ENCODE measurements at places on chromosomes 1 and 21.
A peak's percentile ranks its signal among the peaks of the same experiment; 100 is the strongest.

GRCh38 chr1:8238141-8239038 is 79.5 kb upstream of the SLC45A1 start:
- no peak for DNase-seq

GRCh38 chr21:27480841-27481261 is 514.0 kb upstream of the ADAMTS5 start:
- DNase-seq = peak; percentile 43

DNA sequence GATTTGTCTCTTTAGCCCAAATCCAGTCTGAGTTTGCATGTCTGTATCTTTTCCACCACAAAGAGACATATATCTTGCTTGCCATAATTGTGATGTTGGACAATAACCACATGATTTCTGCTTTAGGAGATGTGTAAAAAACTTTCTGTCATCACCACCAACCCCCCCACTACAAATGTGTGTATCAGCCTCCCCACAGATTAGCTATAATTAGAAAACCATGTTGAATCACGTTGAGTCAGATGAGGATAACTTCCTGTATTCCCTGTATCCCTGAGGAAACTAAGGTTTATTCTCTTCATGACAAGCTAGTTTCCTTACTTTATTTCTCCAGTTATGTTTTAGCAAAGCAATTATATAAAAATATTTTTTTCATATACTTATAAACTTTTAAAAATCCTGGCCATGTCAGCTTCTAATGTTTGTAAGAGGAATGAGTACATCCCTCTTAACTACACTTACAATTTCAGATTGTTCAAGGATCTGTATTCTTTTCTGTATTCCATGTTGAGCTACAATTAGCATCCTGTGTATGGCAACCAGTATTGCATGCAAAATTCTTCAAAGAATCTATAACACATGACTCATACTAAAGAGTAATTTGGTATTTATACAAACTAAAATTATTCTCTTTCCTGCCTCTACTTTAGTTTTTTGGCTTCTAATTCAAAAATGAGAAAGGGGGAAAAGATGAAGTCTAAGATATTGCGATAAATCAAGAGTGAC is 143.0 kb downstream of the FMN2 start:
- DNase-seq = no peak

- no peak for DNase-seq
These were observed 21.8 kb downstream of the ACTA1 start for GRCh38 chr1:229412056-229412455.

DNA sequence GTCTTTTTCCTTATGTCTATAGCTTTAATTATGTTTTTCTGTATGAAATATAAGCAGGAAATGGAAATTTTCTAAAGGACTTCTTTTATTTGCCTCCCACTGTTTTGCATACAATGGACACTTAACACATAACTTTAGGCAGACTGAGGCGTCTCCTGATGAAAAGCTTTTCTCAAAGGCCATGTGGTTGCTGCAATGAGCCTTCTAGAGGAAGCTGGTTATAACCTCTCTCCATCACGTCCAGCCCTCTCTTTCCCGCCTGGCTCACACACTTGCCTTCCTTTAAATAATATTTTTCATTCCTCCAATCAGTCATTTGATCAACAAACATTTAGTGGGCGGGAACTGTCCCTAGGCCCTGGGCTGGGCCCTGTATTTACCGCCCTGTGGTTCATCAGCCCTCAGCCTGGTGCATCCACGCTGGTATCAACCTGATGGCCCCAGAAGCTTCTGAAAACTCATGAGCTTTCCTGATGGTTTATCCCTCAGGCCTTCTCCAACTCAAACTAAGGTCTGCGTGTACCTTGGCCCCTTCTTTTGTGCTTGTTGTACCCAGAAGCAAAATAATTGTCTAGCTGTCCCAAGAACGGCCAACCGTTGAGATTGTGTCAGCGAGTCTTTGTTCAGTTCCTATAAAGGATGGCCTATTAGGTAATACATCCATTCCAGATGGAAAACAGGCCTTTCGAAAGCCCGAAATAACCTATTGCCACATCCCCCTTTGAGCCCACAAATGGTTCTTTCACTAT is 75.3 kb upstream of the LYST start:
- DNase-seq = no peak

DNA sequence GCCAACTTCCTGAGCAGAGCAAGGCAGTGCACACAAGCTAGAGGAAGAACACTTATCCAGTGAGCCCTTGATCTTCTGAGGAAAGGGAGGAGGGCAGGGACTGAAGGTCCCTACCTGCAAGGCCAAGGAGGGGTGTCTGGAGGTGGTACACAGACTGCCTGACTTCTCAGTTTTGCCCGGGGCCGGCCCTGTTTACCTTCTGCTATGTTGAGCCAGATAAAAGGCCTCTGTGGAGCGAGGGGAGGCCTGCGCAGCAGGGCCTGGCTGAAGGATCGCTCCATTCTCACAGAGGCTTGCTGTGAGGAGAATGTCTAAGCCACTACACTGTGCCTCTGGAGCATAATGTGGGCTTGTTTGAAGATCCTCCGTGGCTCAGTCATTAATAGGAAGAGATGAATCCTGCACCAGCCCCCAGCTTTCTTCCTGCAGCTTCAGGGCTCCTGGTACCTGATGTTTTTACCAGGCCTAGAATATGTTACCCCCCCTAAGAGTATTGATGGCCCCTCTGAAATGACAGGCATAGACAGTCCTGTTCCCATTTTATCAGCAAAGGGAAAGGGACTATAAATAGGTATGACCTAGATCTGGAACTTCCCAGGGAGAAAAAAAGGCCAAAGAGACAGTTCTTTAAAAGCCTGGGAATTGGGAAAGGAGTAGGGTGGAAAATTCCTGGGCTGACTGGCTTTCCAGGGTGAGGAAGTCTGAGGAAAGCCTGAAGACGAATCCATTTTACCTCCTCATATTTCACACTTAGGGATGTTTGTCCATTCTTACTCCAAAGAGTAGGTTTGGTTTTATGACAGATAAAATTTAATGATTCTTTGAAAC is 4.7 kb downstream of the POGK start:
- DNase-seq = no peak

DNA sequence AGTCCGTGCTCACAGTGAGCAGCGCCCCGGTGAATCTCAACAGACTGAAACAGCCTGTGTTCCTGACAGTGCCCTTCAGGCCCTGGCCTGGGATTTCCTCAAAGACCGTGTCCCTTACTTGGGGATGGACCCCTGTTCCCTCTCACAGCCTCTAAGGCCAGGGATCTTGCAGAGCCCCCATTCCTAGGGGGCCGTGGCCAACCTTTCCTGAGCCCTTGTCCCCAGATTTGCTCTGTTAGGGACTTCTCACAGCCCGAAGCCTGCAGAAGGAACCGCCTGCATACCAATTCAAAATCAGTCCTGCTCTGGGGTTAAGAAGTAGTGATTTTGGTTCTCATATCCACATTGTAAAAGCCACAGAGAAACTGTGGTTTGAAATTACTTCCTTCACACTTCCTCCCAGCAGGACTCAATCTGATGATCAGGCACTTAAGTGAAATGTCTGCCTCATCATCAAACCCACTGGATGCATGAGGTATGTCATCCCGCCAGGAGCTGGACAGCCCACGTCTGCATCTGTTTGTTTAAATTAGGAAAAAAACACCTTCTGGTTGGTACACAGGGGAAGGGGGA is 14.9 kb downstream of the ABCA4 start:
- DNase-seq = no peak

DNA sequence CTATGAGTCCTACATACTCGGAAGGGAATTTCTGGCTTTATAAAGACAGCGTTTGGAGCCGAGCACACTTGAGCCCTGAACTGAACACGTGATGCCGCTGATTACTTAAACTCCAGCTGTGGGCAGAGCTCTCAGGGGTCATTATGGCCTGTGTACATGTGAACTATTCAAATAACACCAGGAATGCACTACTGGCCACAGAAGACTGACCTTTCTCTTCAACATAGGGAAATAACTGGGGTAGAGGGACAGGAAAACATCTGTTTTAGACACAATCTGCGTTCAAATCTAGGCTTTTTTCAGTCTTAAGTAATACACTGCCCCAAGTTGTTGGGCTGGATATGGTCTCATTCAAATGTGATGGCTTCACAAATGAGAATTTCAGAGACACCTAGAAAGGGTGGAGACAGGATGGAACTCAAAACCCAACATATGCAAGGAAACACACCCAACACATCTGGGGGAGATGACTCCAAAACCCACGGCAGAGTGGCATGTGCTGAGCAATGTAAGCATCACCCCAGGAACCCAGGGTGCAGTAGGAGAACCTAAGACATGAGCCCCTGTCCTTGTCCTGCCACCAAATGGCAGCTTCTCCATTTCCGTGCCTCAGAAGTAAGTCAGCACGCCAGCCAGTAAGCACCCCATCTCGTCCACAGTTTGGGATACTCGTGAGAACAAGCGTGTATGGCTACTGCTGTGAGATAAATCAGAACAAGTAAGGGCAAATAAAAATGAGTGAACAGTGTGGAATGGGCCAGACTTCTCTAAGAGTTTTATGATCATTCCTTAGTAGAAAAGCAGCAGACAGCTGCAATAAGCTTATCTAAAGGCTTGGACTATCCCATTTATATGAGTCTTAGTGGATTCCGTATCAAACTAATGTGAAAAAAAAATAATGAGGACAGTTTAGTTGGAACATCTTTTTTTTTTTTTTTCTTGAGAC is 24.9 kb downstream of the NID1 start:
- DNase-seq = no peak

- no peak for DNase-seq
These were observed 50.0 kb downstream of the MRPL37 start for GRCh38 chr1:54249819-54250435.

Measured in T-helper 2 cell (primary cell).